HCT116 (cell line): ENCODE measurements at places on chromosomes 5 and 9. TPM values are rescaled to one million over a fixed set of nuclear protein-coding genes. Genes with fewer than 3 reads are reported as not detected.

DNA sequence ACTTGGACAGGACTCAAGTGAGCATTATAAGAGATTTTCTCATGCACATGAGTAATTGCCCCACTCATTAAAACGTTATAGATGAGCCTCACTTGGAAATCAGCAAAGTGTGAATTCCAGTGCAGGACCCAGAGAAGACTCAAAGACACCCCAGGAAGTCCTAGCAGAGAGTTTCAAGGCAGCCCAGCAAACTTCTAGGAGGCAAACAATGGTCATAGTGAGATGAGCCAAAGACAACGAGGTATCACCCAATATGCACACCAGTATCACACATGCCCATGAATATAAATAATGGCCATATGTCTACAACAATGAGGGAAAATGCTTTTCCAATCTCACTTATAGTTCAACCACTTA is 245.9 kb downstream of the ACTL7B start:
- no peak for DNase-seq

GRCh38 chr5:61915646-61916045 is 390.4 kb upstream of the KIF2A start:
- no peak for DNase-seq

SPATA31C1 gene
- total RNA-seq, result not detected

PCDHA3 gene
- total RNA-seq, result not detected

ZNF454 gene
- total RNA-seq, result 0.61 TPM

ZFP37 gene
- 1.8 TPM for total RNA-seq
